ENCODE measurements at places on chromosomes 4 and X.

DNA sequence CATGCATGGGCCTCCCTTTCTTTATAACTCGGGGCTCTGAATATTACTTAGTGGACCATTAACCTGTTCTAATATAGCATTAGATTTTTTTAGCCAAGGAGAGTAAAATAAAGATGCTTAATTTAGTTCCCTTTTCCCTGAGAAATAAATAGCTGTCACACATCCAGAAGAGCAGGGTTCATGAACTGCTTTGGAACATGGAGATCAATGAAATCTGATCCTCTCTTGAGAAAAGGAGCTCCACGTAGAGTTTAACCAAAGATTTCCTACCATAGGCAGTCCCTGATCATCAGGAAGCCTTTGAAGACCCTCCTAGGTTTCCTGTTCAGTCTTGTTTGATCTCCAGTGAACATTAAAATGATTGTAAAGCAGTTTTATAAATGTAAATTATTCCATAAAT is 8.5 kb upstream of the PCDH19 start:
- no peak for DNase-seq

GRCh38 chr4:70759627-70760026 is 37.9 kb downstream of the RUFY3 start:
- DNase-seq = no peak

DNA sequence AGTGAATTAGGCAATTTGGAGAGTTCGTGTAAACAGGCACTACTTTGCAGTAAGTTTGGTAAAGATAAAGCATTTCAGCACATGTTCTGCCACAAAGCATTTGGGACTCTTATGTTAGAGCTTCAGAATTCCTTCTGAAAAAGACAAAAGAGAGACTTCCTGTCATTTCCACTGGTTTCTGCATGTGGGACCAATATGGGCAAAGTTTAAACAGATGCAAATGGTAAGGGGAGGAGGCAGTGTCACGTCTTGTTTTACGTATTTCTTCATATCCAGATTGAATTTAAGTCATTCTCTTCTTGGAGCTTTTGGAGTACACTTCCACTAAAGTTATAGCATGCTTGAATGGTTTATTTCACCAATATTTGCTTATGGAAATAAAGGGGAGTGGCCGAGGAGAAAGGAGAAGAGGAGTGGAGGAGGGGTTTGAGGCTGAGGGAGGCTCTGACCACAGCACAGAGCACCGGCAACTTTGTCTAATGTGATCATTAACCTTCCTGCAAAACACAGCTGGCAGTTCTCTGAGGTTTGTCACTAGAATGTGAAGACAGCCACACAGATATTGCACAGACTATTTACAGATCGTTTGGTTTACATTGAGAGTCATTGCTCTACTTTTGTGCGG is at the start of gene APELA:
Gene APELA (plus strand): TSS at position 479 of the 625 bp plus-strand sequence. CDS start 154 bp downstream, outside the sequence.
- DNase-seq = no peak

- DNase-seq = no peak
Measured at GRCh38 chr4:144353292-144353691, 212.8 kb upstream of the GYPA start.

DNA sequence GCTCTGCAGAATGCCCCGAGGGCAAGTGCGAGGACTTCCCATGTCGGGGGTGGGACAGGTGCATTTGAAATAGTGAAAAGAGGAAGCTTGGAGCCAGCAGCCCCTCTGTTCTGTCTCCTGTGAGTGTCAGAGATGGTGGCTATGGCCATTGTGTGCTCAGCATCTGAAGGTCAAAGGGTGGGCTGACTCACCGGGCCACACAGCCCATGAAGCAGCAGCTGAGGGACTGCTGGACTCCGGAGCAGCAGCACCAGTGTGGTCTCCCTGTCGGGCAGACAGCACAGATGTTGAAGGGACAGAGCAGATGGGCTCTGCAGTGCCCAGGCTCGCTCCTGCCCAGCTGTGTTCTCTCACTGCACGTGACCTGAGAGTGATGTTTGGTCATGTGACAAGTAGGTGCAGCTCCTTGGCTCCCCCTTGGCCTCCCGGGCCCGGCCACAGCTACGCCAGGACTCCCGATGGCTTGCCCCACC is 53.5 kb downstream of the TBC1D14 start:
- no peak for DNase-seq

DNA sequence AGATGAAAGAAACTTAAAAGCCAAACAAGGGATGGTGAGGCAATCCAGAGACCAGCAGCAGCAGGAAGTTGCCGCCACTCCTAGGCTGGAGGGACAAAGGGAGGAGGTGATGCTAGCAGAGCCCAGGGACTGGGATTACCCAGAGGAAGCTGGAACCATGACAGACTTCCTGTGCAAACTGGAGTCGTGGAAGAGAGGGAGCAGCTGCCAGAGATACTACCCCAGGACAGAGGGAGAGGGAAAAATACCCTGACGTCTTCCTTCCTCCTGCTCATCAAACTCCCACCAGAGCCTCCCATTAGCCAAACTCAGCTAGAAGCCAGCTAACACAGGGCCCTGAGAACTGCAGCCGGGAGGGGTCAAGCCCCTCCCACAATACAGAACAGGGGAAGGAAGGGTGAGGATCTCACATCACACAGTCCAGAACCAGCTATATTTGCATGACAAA is 101.2 kb upstream of the KLF3 start:
- DNase-seq = no peak

DNA sequence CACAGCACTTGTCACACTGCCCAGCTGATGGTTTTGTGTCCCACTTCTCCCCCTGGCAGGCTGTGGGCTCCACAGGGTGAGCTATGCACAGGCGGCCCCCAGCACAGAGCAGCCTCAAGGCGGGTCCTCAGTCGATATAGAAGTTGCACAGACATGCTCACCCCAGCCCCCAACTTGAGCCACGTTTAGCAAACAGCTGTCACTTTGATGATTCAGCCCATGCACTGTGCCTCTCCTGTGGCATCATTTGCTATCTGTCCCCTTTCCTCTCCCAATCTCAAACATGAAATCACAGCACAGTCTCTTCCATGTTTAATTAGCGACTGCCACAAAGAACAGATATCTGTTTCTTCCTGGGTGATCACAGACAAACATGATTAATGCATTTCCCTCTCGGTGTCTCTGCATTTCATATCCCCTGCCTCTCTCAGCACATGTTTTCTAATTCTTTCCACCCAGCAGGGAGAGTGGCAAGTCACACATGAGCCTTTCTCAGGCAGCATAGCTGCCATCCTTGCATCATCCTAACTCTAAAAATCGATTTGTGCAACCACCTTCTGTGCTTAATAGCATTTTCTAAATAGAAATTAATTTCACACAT is 204.9 kb downstream of the EVC2 start:
- DNase-seq = no peak

DNA sequence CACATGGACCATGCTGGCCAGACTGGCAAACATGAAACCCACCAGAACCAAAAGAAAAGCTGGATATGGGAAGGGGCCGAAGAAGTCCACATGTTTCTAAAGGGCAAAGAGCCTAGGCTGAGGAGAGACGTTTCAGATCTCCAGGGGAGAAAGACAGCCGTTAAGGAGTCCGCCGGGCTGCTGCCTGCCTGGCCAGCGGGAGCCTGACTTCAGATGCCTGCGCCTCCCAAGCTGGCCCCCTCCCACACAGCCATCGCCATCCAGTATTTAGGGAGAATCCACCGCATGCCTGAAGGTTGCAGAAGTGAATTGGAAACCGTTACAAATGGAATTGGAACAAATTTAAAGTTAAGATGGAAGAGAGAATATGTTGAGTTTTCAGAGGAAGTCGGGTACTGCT is 2.9 kb downstream of the TBL1X start:
- no peak for DNase-seq

- peak; percentile 85 for DNase-seq
Measured at GRCh38 chr4:153127760-153128494, 76.3 kb upstream of the TRIM2 start.

- peak; percentile 54 for DNase-seq
Measured at GRCh38 chr4:65007841-65008439, 598.7 kb upstream of the TECRL start.

- no peak for DNase-seq
Measured at GRCh38 chr4:56360071-56360470, 27.2 kb downstream of the AASDH start.

GRCh38 chr4:101183666-101184373 is 163.5 kb downstream of the PPP3CA start:
- no peak for DNase-seq

DNA sequence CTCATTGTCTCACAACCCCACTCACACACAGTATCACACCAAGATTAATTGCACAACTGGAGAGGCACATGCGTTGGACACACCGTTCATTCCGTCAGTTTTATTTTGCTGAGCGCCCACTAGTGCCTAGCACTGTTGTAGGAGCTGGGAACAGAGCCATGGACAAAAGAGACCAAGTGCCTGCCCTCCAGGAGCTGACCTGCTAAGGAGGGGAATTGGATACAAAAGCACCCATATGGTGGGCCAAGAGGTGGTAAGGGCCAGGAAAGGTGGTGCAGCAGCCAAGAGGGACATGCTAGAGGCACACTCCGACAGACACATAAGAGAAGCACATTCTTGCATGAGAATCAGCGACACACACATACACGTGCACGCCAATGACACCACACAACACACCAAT is 705 bp upstream of the CRMP1 start:
- DNase-seq = no peak

GRCh38 chr4:11468901-11469300 is 40.2 kb upstream of the HS3ST1 start:
- DNase-seq = no peak

DNA sequence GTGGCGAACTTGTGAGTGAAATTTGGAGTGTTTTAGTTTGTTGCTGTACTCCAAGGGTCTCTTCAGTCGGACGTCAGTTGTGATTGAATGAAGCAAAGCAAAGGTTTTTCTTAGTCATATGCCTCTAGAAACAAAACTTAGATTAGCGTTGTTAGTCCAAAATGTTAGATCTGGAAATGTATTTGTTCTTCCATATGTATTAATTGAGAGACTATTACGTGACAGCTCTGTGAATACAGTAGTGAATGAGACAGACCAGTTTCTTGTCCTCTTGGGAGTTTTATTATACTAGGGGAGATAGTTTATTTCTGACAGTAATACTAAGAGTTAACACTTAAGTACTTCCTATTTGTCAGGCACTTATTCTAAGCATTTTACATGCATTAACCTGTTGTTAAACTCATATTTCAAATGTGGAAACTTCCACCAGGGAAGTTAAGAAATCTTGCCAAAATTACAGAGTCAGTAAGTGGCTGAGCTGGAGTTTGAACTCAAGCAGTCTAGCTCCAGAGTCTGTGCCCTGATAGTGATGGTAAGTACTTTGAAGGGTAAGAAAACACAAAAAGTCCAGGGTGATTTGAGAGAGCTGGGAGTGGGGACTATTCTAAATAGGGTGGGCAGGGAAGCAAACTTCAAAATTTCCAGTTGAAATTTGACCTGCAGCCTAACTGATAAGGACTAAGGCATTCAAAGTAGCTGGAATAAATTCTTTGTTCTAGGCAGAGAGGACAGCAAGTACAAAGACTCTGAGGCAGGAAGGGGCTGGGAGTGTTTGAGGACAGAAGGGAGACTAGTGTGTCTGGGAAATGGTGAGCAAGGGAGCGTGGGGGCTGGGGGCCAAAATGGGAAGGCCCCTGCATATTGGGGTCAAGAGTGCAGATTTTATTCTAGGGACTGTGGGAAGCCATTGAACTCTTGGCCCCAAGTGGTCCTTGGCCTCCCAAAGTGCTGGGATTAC is 17.0 kb downstream of the ADD1 start:
- DNase-seq = no peak

- DNase-seq = peak; percentile 40
Measured at GRCh38 chr4:110085131-110085530, 113.3 kb downstream of the ELOVL6 start.

- DNase-seq = no peak
Measured at GRCh38 chr4:82099928-82100579, 273.7 kb downstream of the HNRNPD start.

GRCh38 chrX:27307546-27307945 is 155.6 kb downstream of the PPP4R3C start:
- no peak for DNase-seq

DNA sequence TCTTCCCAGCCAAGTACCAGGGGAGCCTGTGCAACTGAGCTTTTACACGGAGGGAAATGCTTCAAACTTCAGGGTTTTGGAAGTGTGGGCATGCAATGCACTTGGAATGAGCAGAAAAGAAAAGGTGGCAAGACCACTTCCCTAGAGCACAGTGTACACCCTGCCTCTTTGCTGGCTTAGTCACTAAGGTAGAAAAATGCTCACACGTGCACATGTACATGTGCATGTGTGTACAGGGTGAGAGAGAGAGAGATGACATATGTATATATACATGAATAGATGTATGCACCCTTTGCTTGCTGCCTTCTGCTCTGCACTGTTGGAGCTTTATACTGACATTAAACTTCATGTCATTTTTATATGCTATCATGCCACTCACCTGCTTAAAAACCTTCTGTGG is 7.9 kb upstream of the KLF3 start:
- DNase-seq = no peak

- no peak for DNase-seq
Measured at GRCh38 chrX:16528620-16529019, 121.3 kb upstream of the S100G start.

DNA sequence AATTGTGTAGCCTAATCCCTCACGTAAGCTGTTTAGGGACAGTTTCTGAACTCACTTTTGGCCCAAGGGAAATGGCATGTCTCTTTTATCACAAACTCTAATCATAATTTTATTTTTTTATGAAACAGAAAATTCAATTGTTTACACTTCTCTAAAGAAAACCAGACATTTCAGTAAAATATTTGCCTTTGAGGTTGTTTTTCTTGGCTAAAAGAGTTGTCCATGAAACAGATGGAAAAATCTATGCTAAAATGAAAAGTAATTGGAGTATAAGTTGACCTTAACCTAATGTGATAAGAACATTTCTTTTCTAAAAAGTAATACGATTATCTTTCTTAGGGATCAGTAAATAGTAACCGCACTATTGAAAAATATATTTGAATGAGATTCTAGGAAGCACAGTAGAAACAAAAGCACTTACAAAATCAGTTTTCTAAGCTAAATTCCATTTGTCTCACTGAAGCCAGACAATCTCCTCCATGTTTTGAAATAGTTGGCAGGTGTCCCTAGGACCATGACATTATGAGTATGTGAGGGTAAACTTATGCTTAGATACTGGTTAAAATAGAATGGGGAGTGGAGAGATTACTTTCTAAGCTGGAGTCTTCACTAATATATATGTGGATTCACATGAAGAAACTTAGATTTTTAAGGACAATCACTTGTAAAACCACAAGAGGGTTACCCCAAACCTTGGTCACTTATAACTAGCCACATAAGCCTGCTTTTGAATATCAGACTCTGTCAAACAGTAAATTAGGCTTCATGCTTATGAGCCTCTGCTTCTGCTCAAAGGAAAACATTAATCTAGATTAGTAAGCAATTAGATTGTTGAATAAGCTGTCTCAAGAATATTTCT is 20.1 kb upstream of the TET2 start:
- DNase-seq = no peak

DNA sequence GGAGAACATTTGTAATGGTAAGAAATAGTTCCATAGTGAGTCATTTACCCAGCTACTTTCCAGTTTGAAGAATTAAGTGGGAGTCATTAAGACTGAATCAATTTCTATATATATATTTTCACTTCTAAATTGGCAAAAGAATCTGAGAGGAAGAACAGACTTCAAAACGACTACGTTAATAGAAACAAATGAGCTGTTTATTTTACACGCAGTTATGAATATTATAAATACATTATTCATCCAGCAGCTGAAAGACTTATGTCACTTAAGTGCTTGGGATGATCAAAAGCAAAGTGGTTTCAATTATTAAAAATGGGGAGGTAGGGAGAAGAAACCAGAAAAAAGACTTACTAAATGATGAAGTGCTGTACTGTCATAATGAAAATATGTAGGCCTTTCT is 260.5 kb upstream of the DDX53 start:
- no peak for DNase-seq
